ENCODE measurements at places on chromosomes 4 and X. TPM values are rescaled to one million over a fixed set of nuclear protein-coding genes. Genes with fewer than 3 reads are reported as not detected.

DNA sequence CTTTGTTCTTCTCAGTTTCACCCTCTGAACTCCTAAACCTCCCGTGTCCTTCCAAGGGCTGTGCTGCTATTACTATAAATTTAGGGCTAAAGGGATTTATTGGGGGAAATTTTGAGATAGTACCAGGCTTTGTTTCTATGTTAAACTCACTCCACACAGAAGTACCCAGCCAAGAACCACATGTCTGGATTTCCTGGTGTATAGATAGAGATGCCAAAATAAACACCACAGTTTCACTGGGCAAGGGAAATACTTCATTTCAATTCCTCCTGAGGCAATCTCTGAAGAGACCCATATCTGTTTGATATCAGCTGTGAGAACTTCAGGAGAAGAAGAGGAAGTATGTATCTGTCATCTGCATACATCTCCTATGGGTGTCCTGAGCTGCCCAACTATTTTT lies 21.7 kb upstream of the CLNK start:
- DNase-seq = no peak

DNA sequence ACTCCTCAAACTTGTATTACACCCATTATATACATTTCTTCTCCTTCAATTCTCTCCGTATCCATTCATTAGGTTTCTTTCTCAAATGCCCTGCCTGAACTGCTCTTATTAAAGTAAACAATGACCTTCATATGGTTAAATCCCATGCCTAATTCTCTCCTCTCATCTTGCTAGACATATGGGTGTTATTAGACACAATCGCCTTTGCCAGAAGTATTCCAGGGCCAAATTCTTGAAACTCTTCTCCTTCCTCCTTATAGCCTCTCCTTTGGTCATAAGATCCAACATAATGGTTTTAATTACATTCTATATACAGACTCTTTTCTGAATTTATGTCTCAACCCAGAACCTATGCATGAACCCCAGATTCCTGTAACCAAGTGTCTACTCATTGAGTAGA lies 4.8 kb downstream of the ANXA10 start:
- no peak for DNase-seq

GRCh38 chrX:102606115-102606514 lies 6.8 kb downstream of the ARMCX5 start:
- no peak for DNase-seq

GRCh38 chr4:7448036-7448435 lies 13.3 kb upstream of the PSAPL1 start:
- DNase-seq = no peak

LEF1 gene
- polyA plus RNA-seq = 66.7 TPM

UGT2B17 gene
- polyA plus RNA-seq = not detected

DMRTC1 gene
- polyA plus RNA-seq = 0.36 TPM

DACH2 gene
- 24.1 TPM for polyA plus RNA-seq

All from renal pelvis (tissue), 12 donors.